BJ (cell line): ENCODE measurements at places on chromosomes 12 and 14.

- DNase-seq = no peak
Measured at GRCh38 chr12:101110866-101111265, 99.2 kb downstream of the SLC5A8 start.

DNA sequence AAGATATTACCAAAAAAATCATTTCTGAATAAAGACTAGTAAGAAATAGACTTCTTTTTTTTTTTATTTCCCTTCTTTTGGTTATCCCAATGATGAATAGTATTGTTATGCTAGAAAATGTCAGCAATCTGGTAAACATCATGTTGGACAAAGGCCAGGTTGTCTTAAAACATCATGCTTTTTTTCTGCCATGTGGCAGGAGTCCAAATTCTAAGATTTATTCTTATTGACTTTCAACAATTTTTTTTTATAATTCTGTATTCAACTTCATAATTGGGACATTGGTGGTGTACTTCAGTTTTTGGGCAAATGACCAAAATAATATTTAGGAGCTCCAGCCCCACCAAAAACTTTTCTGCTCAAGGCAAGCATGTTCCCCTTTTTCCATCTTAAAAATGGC is 10.5 kb downstream of the DCN start:
- DNase-seq = no peak

DNA sequence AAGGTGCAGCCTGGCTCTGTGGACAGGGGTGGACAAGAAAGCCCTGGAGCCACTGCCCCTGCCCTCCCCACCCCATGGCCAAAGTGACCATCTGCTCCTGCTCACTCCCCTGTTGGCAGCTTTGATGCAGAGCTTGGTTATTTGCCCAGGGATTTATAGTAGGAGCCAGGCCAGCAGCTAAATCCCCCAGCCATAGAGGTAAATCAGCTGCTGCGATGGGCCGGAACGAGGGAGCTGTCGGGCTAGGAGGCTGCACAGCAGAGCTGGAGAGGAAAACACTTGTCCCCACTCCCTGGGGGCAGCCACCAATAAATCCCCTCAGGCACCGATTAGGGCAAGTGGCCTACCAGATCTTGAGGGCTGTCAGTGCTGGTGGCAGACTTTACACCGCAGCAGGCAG is 26.0 kb downstream of the SMUG1 start:
- no peak for DNase-seq

GRCh38 chr14:102197317-102197853 is 57.7 kb downstream of the WDR20 start:
- DNase-seq = no peak

DNA sequence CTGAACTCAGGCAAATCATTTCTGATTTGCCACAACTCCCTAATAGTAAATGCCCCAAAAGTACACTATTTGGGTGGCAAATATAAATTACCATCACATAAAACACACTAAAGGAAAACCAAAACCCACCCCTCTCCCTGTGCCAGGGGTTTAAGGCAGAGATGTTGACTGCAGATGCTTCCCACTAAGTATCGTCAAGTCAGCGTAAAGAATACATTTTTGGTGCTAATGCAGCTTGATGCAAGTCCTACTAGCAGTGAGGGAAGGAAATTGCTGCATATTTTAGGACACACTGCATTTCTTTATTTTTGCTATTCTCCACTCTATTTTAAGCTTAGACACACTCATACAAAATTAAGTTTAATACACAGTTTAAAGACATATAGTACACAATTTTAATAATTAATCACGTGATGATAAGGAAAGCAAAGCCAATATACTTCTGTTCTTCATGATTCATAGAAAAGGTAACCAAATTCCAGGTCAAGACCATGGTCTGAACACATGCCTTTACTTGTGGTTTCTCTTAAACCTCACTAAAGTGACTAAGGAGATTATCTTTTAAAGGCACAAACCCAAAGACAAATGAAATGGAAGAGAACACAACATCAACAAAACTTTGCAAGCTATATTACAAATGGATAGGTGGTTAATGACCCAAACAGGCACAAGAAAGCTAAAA is 162.2 kb downstream of the STXBP6 start:
- DNase-seq = no peak

GRCh38 chr14:69269381-69269780 is 9.4 kb downstream of the GALNT16 start:
- DNase-seq = no peak

DNA sequence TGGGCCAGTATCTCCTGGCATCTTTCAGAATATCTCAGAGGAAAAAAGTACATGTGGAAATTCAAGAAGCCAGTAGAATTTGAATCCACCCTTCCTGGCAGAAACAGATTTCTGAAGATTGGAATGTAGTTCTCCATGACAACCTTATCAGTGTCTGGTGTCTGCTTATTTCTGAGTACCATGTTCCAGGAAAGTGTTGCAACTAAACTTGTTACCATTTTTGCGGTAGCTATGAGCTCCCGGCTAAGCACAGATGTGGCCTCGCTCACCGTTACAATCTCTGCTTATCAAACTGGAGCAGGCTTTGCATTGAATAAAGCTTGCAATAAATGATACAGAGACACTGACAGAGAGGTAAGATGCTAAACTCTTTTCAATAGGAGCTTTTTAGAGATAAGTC is 13.0 kb upstream of the ITPR2 start:
- no peak for DNase-seq

DNA sequence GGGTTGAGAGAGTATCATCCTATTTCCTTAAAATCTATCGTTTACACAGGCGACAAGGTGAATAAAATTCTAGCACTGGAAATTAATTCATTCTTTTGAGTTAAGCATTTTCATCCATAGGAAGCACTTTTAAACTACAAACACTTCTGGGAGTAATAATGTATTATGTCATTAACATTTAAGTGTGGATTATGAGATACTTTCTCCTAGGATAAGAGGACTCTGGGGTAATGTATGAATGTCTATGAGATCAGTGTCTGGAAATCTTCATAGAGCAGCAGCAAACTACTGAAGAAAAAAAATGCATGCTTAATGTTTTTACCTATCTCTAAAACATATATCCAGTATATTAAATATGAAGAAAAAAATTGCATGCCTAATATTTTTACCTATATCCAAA is 86.9 kb downstream of the EPS8 start:
- no peak for DNase-seq

DNA sequence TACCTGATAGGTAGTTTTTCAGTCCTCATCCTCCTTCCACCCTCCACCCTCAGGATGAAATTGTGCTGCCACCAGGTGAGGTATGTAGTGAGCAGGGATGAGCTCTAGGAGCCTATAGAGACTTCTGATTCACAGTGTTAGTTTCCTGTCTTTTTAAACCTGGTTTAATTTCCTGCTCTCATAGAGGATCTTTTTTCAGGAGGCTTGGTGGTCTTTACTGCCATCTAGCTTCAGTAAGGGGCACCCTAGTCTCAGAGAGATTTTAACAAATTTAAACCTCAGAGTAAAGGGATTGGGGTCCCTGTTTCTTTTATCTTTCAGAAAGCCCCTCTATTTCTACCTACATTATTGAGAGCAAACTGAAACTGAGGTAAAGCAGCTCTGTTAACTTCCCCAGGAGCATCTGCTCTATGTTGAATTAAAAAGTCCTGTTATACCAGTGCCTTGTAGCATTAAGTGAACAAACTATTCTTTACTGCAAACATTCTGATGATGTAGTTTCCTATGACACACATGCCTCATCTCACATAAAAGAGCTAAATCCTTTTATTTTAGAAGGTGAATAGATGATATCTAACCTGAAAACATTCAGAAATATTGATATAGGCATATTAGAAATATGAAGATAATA is 172.2 kb upstream of the DDHD1 start:
- DNase-seq = no peak

- DNase-seq = peak; percentile 85
Measured at GRCh38 chr12:7512553-7512952, 9.0 kb upstream of the CD163 start.

DNA sequence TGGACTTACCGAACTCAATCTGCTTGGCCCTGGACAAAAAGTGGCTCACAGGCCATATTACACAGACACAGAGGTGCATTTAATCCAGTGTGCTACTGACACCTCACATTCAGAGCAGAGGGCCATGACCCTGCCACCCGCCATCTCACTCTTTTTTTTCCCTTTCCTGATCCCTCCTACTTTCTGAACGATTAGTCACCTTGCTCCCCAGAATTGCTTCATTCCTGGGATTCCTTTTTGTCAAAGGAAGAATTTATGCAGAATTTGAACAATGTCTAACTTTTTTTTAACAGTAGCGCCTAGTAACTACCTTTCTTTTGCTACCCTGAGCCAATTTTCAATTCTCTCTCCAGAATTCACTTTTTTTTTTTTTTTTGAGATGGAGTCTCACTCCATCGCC is 4.6 kb downstream of the PKP2 start:
- DNase-seq = no peak

DNA sequence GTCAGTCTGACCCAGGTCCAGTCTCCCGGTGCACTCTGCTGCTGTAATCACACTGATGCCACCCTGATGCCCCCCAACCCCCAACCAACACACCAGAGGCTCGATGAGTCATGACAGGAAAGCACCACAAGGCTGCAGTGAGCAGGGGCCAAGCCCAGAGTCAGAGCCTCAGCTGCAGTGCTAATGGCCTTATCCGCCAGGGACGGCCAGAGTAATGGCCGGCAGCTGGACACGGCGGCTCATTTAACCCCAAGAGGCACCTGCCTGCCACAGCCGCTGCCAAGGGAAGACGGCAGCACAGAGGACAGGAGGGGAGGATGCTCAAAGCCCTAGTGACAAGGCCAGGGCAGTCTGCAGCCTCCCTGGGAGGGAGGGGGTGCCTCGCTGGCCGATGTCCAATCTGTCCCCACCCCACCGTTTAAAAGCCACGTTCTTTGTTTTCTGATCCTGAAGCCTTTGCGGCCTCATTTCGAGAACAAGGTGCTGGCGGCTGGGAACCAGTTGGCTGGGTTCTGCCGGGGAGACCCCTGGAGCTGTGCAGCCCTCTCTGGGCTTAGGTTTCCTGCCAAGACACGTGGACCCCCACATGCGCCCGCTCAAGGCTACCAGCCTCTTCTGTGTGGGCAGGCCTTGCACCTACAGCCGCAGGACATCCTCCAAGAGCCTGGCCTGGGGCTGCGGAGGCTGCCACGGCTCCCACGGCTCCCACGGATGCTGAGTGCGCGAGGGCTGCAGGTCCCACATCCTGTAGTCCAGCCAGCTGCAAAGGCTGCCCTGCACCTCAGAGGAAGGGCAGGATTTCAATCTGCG is 13.1 kb downstream of the CCDC85C start:
- DNase-seq = no peak

- DNase-seq = no peak
Measured at GRCh38 chr14:106551265-106551664, 1024.9 kb downstream of the TMEM121 start.

- DNase-seq = no peak
Measured at GRCh38 chr12:104460973-104461698, 4.4 kb downstream of the CHST11 start.

DNA sequence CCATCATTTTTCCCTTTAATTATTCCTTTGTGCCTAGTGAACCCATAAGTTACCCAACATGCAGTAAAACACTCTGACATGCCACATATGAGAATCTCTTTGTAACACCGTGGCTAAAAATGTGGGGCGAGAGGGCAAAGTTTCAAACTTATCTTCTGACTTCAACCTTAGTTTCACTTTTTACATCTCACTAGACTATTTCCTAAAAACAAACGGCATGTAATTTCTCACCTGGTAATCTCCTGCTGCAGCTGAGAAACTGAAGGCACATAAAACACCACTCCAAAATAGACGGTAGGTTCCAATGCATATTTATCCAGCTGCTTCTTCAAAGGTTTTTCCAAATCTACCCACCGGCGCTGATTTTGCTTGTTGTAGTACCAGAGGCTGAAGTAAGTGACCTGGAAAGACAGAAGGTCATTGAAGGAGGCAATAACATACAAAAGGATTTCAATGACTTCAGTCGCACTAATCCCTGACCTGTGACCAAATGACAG is 37.9 kb downstream of the PTPN21 start:
- DNase-seq = no peak

DNA sequence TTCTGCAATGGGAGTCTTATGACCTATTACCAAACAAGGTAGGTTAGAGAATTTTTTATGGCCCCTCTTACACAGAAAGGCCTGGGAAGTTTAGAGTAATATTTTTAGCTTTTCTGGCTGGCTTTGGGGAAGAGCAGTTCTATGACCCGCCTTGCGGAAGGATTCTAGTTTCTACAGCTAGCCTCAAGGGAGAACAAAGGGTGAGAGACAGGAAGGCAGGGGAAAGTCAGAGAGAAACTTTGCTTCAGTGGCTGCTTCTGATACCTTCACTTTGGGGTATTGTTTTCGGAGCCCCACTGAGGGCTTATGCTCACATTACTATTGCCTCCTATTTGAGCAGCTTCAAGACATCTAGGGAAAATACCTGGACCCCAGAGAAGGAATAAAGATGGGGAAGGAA is 80.7 kb upstream of the NUDT4 start:
- DNase-seq = no peak

DNA sequence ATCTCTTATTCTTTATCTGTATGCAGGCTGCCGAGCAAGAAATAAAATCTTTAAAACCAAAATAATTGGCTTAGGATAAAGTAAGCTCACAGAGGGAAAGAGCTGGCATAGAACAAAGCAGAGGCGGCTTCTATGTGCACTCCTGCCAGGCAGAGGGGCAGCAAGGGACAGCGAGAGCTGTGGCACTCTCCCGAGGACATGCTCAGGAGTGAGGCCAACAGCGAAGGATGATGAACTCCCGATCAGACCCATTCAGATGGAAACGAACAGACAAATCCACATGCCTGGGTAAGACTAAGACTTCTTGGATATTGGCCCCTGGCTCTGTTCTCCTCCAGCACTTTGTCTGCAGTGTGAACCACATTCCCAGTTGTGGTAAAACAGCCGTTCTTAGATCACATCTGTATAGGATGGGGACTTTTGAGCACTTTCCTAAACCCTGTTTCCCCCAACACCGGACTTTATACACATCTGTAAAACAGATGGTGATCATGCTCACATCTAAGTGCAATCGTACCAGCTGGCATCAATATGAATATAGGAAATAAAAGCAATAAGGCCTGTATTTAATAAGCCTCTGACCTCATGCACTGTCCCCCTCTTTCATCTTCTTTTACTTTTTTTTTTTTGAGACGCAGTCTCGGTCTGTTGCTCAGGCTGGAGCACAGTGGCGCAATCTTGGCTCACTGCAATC is 134.1 kb downstream of the PPM1H start:
- no peak for DNase-seq

DNA sequence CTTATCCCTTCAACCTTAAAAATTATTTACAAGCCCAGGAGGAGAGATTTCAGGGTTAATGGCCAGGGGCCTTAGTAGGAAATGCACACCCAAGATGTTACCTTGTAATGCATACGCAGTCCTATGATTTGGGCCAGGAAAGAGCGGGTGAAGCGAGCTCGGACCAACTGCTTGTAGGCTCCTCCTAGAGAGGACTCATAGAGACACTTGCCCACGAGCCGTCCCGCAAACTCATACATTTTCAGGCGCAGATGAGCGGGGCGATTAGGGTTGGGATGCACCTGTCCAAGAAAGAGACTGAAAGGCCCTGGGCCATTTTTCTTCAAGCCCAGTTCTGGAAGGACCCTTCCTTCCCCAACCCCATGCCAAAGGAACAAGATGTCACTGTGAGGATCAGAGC is 43.0 kb downstream of the AREL1 start:
- DNase-seq = no peak
